Umbilical cord (tissue), 2 donors: ENCODE measurements at places on chromosomes 6 and 20.

- DNase-seq, result no peak
These were observed 13.5 kb upstream of the MOXD1 start for GRCh38 chr6:132414761-132415160.

GRCh38 chr6:79167931-79168694 lies 66.4 kb downstream of the HMGN3 start:
- DNase-seq, result peak; percentile 4

GRCh38 chr6:110933912-110934311 lies 24.6 kb upstream of the GTF3C6 start:
- DNase-seq, result no peak

- no peak for DNase-seq
These were observed 118.6 kb downstream of the PREX1 start for GRCh38 chr20:48709058-48709691.

DNA sequence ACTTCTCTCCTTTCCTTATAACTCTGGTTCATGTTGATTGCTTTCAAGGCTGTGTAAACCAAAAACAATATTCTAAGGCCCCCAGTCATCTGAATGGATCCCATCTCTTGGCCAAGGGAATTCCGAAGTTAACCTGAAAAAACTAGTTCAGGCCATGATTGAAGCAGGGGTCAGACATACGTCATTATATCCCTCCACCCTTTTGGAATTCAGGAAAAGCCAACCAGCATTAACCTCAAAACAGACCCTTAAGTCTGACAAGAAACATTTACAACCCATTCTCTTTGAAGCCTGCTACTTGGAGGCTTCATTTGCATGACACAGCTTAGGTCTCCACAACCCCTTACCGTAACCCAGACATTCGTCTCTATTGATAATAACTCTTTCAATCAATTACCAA lies 39.7 kb downstream of the SLC26A8 start:
- DNase-seq, result no peak

GRCh38 chr20:51027035-51027795 lies 4.3 kb upstream of the KCNG1 start:
- DNase-seq, result no peak

- no peak for DNase-seq
These were observed 73.1 kb upstream of the IPCEF1 start for GRCh38 chr6:154429711-154430110.

DNA sequence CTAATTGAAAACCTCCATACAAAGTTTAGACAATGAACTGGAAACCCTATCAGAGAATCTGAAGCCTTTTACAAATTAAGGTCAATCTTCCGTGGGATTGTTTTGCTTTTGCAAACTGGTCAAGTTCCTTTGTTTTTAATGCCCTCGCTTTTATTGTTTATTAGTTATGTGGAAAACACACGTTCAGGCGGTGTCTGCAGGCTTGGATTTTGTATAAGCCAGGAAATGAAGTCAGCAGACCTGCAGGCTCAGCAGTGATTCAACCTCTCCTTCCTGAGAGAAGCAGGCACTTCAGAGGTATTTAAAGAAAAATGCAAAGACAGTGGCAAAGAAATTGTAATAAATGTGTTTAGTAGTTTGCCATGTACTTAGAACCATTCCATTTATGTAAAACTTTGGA lies 103.4 kb upstream of the PDE10A start:
- DNase-seq, result peak; percentile 71

DNA sequence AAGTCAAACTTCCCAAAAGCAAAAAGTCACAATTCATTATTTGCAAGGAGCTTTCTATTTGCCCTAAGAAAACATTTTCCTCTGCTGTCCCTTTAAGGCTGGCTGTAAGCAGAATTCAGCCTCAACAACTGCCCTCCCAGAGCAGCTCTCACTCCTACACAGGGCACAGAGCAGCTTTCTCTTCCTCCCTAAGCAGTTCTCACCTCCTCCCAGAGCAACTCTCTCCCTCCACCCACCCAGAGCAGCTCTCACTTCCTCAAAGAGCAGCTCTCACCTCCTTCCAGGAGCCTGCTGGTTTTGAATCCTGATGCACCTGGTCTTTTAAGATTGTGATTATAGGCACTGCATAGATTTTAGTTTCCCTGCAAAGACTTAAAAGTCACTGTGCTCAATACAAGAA lies 120.6 kb upstream of the TMEM181 start:
- no peak for DNase-seq

DNA sequence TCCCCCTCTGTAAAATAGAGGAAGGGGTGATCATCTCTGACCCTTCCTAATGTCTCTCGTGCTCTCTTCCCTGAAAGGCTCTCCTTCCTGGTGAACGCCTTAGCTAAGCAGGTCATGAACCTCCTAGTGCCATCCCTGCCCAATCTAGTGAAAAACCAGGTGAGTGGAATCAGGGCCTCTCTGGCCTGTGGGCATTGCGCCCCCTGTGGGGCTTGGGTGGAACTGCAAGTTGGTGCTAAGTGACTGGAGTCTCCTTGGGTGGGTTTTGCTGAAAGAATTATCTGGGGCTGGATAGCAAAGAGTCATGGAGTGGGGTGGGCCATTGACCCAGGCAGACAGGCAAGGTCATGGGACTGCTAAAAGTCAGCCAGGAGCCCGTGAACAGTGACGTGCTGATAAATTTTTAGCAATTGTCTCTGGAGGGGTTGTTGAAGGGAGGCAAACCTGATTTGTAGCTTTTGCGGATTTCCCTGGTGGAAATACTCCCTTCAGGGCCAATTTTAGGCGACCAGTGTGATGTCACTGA lies 8.9 kb downstream of the BPIFB1 start:
- no peak for DNase-seq

- DNase-seq, result peak; percentile 79
These were observed 39.3 kb downstream of the LRRC1 start for GRCh38 chr6:53834132-53834531.

GRCh38 chr6:9647071-9647445 lies 767.8 kb downstream of the TFAP2A start:
- peak; percentile 10 for DNase-seq

GRCh38 chr20:11355345-11355744 lies 562.3 kb upstream of the BTBD3 start:
- DNase-seq, result no peak

GRCh38 chr6:52361945-52362442 lies at the start of gene PAQR8:
TSS of gene PAQR8 (plus strand) at chr6:52362151. CDS start at chr6:52403214, 41,063 bp downstream.
- DNase-seq, result peak; percentile 88

DNA sequence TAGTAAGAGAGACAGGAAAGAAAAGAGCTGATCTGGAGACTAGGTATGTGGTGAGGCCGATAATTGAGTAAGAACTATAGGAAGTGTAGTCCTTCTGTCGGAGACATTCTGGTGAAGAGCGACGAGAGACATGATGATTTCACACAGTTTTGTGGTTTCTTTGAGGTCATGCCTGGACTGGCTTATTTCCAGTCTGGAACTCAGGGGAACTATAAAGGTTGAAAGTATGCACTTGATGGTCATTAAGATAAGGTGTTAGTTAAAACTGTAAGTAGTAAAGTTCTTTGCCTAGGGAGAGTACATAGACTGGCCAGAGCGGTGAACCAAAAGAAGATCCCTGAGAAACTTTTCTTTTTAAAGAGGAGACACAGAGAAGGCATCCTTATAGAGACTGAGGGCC lies 68.8 kb downstream of the RFX6 start:
- DNase-seq, result peak; percentile 32

DNA sequence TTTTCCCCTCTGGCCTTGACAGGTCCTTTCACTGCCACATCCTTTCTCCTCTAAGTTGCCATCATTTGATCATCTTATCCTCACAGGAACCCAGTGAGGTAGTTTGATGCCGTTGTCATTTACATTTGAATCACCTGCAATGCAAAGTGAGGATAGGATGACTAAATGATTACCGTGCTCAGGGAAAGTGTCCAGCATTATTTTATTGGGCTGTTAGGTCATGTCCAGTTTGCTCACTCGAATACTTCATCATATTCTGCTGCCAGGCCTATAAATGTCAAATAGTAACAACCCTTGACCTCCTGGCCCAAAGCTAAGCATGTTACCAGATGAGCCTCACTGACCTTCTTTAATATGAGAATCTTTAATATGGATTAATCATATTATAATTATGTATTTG lies 1068.7 kb upstream of the FLRT3 start:
- DNase-seq, result no peak

GRCh38 chr20:15653396-15654207 lies 919.6 kb downstream of the KIF16B start:
- DNase-seq, result no peak
